Hippocampal formation (tissue), 2 donors: ENCODE measurements at places on chromosomes 12 and 14.
A peak's percentile ranks its signal among the peaks of the same experiment; 100 is the strongest.

- peak; percentile 83 for DNase-seq
Measured at GRCh38 chr14:39015360-39015961, 87.6 kb downstream of the SEC23A start.

DNA sequence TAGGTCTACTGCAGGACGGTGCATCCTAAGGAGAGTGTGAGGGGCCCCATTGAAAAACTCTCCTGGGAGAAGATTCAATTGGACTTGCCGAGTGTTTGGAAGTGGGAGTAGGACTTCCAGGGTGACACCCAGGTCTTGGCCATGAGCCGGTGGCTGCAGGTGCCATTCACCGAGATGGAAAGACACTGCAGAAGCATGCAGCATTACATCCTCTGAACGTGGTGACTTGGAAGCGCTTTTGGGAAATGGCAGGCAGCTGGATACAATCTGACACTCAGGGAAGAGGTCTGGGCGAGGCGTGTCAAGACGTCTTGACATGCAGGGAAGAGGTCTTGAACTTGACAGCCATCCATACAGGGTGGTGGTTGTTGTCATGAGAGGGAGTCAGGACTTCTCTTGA lies 126.9 kb downstream of the PAPOLA start:
- no peak for DNase-seq

DNA sequence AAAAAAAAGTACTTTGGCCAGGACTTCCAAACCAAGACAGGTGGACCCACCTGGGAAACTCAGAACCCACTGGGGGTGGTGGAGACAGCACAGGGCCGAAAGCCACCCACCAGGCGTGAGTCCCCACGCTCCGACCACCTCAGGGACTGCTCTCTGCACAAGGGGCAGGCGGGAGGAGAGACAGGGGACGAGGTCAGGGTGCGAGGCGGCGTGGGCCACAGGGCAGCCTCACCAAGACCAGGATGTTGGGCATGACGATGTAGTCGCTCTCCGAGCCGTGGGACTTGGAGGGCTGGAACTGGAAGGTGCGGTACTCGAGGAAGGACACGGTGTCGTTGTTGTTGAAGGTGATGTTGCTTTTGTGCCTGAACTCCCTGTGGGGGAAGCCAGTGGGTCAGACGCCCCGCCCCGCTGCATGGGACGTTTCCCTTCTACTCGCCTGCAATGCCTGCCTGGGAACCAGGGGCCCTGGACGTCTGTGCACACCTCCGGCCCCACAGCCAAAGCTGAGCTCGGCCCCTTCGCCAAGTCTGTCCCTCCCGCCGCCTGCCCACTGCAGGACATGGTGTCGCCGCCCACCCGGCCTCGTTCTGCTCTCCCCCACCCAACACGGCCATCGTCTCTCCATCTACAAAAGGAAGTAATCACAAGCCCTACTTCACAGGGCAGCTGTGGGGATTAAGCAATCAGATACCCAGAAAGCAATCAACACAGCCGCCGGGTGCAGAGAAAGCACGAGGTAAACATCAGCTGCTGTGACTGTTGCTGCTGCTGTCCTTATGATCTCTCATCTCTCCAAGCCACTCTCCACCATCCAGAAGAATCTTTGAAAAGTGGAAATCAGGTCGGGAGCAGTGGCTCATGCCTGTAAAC lies 48.7 kb downstream of the SCARB1 start:
- peak; percentile 17 for DNase-seq

- no peak for DNase-seq
Measured at GRCh38 chr14:53893374-53893773, 63.3 kb downstream of the BMP4 start.

DNA sequence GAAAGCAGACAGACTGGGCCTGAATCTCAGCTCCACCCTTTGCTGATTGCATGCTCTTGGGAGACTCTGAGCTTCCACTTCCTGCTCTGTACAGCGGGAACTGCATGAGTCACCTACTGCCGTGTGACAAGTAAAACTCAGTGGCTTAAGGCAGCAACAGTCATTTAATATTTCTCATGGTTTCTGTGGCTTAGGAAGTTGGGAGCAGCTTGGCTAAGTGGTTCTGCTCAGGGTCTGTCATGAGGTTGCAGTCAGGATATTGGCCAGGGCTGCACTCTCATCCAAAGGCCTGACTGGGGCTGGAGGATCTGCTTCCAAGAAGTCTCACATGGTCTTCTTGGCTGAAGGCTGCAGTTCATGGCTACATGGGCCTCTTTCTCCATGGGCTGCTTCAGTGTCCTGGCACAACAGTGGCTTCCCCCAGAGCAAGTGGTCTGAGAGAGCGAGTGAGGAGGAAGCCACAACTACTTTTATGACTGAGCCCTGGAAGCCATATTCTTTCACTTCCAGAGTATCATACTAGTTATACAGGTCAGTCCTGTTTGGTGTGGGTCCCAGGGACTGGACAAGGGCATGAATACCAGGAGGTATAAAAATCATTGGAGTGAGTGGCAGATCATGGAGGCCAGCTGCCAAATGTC lies 49.7 kb downstream of the FAM222A start:
- no peak for DNase-seq

DNA sequence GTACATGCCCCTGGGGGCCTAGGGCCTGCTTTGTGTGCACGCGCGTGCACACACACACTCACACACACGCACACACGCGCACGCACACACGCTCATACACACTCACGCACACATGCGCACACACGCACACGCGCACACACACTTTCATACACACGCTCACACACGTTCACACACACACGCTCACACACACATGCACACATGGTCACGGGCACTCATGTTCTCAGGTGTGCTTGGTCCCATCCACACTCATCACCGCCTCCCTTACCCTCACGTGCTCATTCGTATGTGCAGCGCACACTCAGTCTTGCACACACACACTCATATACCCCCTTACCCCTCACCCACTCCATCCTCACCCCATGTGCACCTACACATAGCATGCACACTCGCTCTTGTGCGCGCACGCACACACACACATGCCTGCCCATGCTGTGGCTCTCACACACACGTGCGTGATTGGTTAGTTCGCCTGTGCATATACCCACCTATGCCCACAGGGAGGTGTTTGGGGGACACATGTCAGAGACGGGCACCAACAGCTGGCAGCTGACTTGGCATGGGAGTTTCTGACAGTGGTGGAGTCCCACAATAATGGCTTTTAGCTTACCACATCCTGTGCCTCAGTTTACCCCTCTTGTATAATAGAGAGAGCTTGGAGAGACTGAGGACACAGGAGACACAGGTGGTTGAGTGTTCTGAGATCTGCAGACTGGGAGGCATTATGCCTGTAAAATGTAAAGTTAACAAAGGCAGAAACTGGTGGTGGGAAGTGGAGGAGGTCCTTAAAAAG lies 28.7 kb downstream of the TSPAN9 start:
- DNase-seq: no peak

DNA sequence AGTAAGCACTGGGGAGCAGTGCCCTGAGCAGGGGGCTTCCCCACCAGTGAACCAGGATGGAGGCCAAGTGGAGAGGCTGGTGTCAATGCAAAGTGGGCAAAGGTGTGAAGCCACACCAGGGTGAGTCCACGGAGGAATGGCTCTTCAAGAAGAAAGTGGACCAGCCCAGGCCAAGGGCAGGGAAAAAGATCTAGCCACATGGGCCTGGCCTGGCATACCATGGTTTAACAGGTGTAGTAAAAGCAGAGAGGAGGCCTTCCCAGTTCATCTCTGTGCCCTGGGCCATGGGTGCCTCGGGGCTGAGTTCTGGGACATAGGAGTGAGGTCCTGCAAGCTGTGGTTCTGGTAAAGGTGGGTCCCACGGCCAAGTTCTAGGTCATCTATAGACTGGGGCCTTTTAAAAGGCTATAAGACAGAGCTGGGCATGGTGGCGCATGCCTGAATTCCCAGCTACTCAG lies 153.4 kb downstream of the DPF3 start:
- no peak for DNase-seq

GRCh38 chr12:67645601-67646000 lies 2.9 kb upstream of the DYRK2 start:
- no peak for DNase-seq

DNA sequence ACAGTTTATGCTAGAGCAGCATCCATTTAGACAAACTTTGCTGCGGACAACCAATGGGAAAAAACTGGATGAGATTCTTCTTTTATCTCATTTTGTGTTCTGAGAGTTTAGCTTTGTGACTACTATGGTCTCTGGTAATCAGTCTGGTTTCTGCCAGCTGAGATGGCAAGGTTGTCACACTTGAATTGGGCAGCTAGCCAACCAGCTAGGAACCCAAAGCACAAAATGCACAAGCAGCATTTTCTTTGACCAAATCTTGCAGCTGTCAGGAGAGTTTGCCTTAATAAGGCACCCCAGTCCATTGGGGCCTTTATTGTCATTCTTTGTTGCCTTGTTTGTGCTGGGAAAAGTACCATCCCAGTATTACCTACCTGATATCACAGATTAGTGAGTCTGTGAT lies 34.0 kb upstream of the ETV6 start:
- DNase-seq: no peak

DNA sequence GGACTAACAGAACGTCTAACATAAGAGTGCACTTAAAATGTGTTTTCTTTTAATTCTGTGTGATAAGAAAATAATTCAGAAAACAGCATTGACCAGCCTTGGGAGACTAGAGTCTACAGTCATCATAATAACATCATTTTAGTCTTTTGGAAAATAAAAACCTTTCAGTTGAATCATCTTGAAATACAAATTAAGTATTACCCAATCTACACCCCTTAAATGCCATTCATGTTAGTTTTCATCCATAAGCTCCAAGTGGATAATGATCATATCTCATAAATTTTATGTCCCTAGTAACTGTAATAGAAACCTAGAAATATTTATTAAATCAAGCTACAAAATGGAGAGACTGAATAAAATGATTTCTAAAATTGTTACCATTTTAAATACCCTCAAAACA lies 32.4 kb downstream of the EPS8 start:
- DNase-seq: no peak

- no peak for DNase-seq
Measured at GRCh38 chr14:76931631-76932402, 96.7 kb downstream of the IRF2BPL start.

DNA sequence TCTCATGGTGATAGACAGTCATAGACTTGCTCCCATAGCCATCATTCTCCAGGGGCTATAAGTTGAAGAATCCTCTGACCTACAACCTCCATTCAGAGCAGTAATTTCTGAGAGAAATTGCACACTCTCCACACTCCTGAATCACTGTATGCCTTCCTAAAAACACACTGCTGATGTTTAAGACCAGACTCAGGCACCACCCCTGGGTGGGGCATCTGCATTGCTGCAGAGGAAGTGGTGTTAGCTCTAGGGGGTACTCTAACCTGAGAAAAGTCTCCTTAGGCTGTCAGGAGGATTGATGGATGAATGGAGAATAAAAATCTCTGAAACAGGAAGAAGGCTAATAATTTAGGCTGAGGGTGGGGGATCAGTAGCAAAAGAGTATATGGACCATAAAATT lies 436.1 kb downstream of the DAD1 start:
- DNase-seq: no peak

DNA sequence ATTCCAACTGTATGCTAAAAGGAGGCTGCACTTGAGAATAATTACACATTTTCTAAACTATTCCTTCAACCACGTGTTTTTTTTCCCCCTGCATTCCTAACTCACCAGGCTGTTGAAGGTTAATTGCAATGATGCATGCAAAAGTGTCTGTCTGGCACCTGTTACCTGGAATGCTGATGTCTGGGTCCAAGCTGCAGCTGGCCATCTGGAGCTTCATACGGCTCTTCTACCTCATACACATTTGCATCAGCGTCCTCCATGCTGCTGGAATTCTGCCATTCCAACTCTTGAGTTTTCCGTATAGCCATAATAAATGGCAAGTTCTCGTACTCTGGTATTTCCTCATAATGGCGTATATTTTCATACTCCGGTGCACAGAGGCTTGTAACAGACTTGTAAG lies 8.6 kb downstream of the FGD6 start:
- DNase-seq: no peak

DNA sequence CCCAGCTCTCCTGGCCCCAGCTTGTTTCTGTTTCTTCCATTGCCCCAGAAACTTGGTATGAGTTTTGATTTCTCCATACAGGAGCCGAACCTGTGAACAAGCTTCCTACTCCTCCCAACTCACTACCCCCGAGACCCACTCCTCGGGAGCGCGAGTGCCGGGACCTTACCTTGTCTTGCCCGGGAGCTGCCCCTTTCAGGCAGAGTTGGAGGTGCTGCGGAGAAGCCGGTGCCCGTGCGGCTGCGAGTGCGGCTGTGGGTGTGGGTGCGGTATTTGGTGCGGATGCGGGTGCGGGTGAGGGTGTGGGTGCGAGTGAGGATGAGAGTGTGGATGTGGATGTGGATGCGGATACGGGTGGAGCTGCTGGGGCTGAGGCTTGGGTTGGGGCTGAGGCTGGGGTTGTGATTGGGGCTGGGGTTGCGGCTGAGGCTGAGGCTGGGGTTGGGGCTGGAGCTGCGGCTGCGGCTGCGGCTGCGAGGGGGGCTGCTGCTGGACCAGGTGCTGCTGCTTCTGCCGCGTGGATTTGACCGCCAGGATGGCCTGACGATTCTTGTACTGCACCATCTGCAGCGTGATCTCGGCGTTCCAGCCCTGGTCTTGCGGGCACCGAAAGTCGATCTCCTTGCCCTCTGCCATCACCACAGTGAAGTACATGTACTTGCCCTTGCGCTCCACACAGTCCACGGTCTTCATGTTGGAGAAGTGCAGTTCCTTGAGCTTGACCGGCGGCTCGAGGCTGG lies 1.1 kb downstream of the PHLDA1 start:
- peak; percentile 21 for DNase-seq

DNA sequence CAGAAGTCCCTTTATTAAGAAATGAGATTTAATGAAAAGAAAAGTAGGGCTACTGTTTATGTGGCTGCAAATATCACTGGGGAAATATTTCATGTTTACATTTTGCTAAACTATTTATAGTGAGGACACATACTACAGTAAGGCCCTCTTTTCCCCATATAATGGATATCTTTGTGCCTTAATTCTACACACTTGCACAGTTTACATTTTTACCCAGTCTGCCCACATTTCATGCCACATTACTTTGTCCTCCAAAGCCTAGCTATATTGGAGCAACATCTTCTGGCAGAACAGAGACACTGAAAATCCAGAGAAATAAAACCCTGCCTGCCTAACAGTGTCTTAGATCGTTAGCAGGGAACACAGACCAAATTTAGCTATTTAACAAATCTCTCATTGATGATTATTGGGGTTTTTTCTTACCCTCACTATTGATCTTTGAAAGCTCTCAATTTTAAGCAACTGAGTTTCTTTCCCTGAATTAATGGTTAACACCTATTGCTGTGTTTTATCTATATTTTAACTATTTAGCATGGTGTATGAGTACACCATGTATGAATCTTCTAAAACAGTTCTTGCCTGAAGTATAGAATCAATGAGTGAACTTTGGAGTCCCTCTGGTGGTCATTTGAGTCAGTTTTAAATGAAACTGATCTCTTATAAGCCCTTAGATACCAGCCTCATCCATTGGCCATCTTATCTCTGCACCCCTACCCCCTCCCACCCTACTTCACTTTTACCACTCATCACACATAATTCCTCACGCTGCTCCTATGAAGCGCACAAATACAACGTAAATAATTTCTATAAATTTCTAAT lies 170.2 kb downstream of the BCAT1 start:
- DNase-seq: peak; percentile 37
